Inflammatory macrophage (primary cell): ENCODE measurements at places on chromosomes 11 and 22.

DNA sequence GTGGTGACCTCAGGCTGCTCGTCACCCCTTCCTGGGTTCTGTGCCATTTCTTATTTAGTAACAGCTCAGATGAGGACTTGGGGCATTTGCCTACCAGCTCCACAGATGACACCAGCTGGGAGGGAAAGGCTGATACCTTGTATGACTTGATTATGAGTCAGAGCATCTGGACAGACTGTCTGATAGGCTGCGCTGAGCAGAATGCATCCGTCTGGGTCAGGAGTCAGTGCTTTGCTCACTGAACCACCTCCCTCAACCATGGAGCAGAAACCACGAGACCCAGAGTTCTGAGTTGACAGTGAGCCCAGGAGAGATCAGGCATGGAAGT lies 6.8 kb downstream of the ST14 start:
- peak; percentile 50 for DNase-seq

- DNase-seq = no peak
These were observed 7.4 kb downstream of the PKNOX2 start for GRCh38 chr11:125171974-125172373.

- DNase-seq = peak; percentile 61
These were observed 15.9 kb downstream of the MED15 start for GRCh38 chr22:20523086-20523983.

DNA sequence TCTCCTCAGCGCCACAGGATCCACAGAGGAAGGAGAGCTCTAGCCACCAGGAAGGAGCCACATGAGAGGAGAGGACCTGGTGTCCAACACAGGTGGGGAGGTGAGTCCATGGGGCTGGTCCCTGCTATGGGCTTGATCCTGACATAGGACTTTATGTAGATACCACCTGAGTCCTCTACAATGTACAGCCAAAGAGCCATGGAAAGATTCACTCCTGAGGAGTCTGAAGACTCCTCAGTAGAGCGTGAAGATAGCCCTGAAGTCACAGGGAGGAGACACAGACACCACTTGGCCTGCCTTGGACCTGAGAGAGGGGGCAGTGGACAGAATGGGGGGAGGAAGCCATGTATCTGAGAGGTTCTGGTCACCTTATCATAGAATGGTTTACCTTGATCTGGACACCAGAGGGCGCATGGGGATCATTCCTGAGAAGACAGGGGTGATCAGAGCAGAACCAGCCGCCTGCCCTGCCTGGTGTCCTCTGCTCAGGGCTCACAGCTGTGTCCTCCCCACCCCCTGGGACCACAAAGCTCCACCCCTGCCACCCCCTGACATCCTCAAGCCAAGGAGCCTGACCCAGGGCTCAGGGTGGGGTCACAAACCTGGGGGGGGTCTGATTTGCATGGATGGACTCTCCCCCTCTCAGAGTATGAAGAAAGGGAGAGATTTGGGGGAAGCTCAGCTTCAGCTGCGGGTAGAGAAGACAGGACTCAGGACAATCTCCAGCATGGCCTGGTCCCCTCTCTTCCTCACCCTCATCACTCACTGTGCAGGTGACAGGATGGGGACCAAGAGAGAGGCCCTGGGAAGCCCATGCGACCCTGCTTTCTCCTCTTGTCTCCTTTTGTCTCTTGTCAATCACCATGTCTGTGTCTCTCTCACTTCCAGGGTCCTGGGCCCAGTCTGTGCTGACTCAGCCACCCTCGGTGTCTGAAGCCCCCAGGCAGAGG lies 77.0 kb downstream of the ZNF280B start:
- peak; percentile 60 for DNase-seq

GRCh38 chr11:114310095-114310494 lies 13.9 kb downstream of the NNMT start:
- no peak for DNase-seq

GRCh38 chr11:128692753-128693415 lies 988 bp upstream of the FLI1 start:
- peak; percentile 57 for DNase-seq

DNA sequence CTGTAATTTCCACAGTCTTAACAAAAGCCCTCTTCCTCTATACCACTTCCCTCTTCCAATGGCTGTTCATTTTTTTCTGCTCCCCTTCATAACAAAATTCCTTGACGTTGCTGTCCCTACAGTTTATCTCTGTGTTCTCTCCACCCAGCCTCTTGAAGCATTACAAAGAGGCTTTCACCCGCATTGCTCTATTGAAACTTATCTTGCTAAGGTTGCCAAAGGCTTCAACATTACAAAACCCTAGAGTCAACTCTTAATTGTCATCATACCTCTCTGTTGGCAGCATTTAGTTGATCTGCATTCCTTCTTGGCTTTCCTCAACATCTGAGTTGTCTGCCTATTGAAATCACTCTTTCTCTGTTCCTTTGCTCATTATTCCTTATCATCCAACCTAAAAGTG lies 1055.7 kb downstream of the JRKL start:
- no peak for DNase-seq

GRCh38 chr11:131467645-131468394 lies 97.4 kb downstream of the NTM start:
- no peak for DNase-seq

GRCh38 chr11:1735271-1735670 lies 15.1 kb downstream of the IFITM10 start:
- peak; percentile 10 for DNase-seq

GRCh38 chr22:32576553-32577253 lies 102.1 kb downstream of the FBXO7 start:
- DNase-seq = no peak

DNA sequence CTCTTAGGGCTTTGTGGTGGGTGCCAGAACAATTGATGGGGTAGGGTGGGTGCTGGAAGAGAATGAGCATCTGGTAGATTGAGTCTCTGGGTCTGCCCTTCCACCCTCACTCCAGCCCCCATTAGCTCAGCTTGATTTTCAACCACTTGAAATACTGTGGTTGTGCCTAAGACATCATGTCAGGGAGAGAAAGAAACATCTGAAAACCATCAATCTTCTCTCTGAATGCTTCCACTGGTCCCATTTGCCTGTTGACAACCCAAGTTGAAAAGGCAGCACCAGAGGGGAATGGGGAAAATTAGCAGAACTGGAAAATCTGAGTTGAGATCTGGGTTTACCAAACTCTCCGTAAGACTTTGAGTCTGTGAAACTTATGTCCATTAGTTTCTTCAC lies 26.1 kb downstream of the CD44 start:
- no peak for DNase-seq

DNA sequence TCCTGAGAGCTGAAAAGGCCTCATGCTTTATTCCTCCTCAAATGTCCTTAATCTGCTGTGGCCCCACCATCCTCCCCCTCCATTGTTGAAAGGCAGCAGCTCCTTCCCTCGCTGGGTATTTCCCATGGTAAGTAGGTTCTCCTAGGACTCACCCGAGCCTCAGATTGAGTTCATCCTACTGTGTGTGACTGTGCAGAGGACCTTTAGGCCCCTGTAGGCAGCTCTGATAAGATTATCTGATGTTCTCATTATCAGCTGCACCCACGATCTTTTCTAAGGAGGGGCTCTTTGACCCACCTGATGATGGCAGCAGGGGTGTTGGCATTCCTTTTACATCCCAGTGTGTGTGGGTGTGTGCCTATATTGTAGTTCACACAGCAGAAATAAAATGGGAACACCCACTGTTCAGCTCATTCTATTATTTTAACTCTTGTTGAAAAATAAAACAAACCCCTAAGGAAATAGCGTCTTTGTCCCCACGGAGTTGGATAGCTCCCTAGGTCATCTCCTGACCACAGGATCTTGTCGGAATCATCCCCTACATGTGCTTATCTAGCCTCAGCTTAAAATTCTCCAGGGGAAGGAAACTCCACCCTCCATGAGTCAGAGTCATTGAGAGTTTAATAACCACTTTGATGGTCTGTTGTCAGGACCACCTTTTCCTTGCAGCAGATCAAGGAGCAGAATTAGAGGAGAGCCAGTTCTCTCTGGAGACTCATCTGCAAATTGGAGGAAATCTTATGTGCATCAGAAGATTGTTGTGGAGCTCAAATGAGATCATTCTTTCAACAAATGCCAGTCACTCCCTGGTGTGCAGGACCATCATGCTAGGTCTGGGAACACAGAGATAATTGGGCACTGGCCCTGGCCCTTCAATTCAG lies 19.3 kb downstream of the ENDOD1 start:
- no peak for DNase-seq

GRCh38 chr22:47144791-47145425 lies 382.5 kb downstream of the TBC1D22A start:
- no peak for DNase-seq

- no peak for DNase-seq
These were observed 14.1 kb downstream of the KBTBD3 start for GRCh38 chr11:106063009-106063408.

DNA sequence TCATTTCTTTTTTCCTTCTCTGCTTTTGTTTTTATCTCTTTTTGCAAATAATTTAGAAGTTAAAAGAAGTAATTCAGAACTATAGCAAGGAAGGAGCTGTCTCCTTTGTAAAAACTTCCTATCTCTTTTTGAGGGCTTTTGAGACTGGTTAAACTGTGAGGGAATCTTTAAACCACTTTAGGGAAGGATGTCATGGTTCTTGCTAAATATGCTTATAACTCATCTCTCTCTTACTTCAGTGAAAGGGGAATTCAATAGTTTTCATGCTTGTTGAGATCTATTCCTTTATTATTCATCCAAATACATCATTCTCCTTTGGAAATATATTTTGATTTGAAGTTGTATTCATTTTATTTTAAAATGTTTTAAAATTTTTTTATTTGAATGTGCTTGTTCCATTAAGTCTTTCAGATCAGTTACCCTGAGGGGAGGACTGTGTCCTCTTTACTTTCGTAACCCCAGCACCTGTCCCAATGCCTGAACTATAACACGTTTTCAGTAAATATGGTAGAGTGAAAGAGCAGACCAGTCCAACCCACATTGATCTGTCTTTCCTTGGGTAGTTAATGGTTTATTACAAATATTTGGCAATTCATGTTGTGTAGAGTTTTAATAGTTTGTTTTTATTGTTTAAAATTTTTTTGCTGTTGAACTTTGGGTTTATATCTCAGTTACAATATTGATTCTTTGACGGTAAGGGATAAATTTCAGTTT lies 27.5 kb downstream of the AMOTL1 start:
- DNase-seq = no peak

DNA sequence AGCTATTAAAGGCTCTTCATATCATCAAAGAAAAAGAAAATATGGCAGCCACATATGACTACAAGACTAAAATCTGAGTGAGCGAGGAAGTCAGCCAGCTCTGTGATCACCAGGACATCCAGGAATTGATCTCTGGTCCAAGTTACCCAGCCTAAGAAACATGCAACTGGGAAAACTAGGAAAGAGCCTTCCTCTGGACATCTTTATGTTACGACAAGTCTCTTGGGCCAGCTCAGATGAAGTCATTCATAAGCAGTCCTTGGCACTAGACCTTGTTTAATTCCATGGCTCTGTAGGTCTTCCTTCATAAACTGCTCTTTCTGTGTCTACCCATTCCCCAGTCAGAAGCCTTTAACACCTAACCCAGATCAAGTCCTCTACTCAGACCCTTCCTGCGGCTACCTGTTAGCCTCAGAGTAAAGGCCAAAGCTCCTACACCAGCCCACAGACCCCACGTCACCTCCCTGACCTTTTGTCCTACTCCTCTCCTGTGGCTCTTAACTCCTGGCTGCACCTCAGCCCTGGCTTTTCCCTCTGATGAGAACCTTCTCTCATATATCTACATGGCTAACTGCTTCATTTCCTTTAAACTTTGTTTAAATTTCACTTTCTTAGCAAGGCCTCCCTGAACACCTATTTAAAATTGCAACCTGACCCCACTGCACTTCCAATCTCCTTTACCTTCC lies 134.0 kb downstream of the KIF18A start:
- DNase-seq = no peak

DNA sequence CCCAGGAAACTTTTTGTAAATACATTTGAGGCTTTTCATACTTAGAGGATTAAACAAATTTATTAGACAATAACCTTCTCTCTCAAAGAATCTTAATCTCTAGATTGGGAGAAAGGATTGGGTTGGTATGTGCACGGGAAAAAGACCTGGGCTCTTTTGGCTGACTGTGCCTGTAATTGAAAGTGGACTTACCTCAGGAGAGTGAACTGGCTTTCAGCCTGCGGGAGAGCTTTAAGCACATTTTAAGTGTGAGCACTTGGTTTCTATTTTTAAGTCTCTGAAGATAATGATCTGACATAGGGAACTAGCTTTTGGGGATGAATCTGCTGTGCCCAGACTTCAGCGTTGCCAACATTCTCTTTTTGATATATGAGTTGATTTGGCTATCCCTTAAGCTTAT lies 35.8 kb downstream of the UVRAG start:
- no peak for DNase-seq

DNA sequence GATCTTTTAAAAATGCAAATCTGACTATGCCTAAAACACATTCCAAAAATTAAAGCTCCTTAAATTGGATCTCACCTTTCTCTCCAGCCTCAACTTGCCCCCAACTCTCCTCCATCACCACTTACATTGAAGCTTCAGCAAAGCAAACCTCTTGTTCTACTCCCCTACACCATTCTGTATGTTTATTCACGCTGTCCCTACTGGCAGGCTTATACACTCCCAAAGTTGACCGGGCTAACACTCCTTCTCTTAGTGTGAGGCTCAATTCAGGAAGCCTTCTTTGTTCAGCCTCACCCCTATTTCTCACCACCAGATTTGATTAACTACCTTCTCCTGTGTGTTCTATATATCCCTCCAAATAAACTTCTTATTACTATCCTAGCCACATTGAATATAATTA lies 1.8 kb upstream of the GDPD4 start:
- DNase-seq = no peak

DNA sequence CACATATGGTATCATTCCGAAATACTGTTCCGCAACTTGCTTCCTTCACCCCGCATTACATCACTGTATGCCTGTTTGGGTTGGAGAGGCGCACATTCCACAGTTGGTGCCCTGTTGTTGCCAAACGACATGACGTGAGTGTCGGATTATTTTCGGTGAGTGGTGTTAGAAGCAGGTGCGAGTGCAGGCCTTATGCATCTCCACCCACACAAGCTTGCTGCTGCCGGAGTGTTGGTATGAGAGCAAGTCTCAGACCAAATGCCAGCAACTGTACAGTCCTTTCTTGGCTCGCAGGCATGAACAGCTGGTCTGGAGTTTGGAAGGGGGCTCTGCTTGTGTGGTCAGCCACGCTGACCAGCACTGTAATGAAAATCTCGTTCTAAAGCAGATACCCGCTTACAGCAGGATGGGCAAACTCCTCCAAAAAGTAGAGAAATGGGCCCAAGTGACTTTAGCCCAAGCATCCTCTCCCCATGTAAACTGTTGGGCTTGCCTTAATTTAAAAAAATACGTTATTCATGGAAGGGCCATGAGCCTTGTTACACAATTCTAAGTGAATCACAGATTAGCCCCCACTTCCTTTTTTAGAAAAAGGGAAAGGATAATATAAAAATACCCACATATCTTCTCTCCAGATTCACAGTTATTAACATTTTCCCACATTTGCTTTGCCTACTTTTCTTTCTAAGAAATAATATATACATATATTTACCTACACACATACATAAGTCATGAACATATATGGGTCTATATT lies 48.7 kb upstream of the OR9Q1 start:
- peak; percentile 16 for DNase-seq

DNA sequence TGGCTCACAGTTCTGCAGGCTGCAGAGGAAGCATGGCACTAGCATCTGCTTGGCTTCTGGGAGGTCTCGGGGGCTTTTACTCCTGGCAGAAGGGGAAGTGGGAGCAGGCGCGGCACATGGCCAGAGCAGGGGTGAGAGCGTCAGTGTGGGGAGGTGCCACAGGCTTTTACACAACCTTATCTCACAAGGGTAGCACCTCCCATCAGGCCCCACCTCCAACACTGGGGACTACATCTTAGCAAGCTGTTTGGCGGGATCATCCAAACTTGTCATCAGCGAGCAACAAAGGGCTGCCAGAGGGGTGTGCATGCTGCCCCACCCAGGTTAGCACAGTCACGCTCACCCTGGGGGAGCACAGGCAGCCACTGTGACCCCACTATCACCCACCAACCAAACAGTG lies 18.9 kb upstream of the YPEL1 start:
- peak; percentile 8 for DNase-seq
